ENCODE measurements at places on chromosomes 16 and 17. TPM values are rescaled to one million over a fixed set of nuclear protein-coding genes. Genes with fewer than 3 reads are reported as not detected.

DNA sequence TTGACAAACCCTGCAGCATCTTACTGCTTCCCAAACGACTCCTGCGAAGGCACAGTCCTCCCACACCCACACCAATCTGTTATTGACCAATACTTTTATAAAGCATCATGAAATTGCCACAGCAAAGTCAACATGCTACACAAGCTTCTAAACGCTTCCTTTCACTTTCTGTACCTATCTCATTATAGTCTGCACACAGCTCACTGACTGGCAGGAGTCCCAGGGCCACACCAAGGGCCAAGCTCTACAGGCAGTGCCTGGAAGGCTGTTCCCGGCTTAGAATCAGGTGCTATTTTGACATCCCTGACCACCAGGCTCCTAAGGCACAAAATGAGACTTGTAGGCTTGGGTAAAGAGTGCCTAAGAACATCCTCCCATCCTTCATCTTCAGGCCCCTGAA lies 39.5 kb downstream of the USP7 start:
- H3K36me3 ChIP-seq: peaks cover 32% of the 10 kb centered on the region

DNA sequence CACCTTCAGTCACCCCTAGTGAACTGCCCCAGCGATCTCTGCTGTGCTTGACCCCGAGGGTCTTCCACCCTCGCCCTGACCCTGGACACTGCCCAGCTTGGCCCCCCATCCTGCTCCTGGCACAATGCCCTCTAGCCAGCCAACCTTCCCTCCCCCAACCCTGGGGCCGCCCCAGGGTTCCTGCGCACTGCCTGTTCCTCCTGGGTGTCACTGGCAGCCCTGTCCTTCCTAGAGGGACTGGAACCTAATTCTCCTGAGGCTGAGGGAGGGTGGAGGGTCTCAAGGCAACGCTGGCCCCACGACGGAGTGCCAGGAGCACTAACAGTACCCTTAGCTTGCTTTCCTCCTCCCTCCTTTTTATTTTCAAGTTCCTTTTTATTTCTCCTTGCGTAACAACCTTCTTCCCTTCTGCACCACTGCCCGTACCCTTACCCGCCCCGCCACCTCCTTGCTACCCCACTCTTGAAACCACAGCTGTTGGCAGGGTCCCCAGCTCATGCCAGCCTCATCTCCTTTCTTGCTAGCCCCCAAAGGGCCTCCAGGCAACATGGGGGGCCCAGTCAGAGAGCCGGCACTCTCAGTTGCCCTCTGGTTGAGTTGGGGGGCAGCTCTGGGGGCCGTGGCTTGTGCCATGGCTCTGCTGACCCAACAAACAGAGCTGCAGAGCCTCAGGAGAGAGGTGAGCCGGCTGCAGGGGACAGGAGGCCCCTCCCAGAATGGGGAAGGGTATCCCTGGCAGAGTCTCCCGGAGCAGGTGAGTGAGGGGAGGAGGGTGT lies at the start of gene TNFSF13:
Gene TNFSF13 (plus strand): TSS at position 207 of the 776 bp plus-strand sequence. CDS start 290 bp downstream, at position 497.
- H3K27me3 ChIP-seq: no peaks in the 10 kb centered on the region
- H3K36me3 ChIP-seq: 0 out of 2 replicates have a peak, but pooled peaks cover under 1% of the 10 kb centered on the region
- H3K4me1 ChIP-seq: peaks cover 45% of the 10 kb centered on the region

GRCh38 chr16:73997340-73997711 lies 299.3 kb upstream of the PSMD7 start:
- H3K4me3 ChIP-seq: no peak overlapping the region
- no peaks in the 10 kb centered on the region for H3K4me1 ChIP-seq
- no peaks in the 10 kb centered on the region for H3K36me3 ChIP-seq
- DNase-seq: no peak

DNA sequence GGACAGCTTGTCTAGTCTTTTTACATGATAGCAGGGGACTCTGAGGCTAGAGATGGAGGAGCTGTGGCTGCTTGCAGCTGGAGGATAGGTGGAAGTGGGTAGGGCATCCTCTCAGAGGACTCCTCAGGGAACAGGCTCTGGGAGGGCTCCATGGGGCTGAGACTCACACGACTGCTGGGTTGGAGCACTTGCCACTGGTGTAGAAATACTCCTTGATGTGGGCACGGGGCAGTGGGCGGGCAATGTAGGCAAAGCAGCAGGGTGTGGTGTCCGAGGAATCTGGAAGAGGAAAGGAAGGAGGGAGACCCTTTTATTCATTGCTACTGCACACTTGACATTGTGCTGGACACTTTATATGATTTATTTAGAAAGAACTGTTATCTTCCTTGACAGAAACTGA lies 1.8 kb downstream of the CCL5 start:
- DNase-seq: no peak
- no peaks in the 10 kb centered on the region for H3K36me3 ChIP-seq
- no peak overlapping the region for H3K27ac ChIP-seq
- H3K27me3 ChIP-seq: no peaks in the 10 kb centered on the region

CDYL2 gene
- 4.3 TPM for total RNA-seq

DNA sequence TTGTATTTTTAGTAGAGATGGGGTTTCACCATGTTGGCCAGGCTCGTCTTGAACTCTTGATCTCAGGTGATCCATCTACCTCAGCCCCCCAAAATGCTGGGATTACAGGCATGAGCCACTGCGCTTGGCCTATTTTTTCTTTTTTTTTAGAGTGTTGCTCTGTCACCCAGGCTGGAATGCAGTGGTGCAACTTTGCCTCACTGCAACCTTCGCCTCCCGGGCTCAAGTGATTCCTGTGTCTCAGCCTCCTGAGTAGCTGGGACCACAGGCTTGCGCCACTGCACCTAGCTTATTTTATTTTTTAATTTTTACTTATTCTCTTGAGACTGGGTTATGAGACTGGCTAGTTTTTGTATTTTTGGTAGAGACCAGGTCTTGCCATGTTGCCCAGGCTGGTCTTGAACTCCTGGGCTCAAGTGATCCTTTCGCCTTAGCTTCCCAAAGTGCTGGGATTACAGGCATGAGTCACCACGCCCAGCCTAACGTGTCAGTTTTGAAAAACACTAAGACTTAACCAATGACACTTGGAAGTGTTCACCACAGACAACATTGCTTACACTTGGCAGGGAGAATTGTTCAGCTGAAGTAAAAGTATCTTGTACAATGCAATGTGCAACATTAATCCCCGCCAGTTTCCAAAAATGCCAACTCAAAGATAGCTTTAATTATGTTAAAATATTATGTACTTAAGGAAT lies 26.9 kb downstream of the ATAD5 start:
- no peak overlapping the region for H3K4me3 ChIP-seq
- H3K4me1 ChIP-seq: no peaks in the 10 kb centered on the region
- H3K27me3 ChIP-seq: no peaks in the 10 kb centered on the region
- DNase-seq: no peak
- H3K27ac ChIP-seq: no peak overlapping the region
- H3K36me3 ChIP-seq: peaks cover 47% of the 10 kb centered on the region

DNA sequence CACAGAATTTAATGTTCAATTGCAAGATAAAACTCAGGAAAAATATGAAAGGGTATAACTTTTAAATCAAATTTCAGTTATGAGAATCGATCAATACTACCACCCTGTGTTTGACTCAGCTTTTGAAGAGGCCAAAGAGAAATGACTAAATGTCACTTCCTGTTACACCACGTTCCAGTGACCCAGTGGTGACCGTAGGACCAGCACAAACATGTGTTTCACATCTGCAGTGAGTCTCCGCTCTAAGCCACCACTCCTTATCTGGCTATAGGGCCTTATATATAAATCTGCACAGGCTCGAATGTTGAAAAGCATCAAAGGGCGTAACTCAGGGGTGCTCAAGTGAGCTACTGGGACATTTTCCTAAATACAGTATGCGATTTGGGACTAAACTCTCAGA lies 36.1 kb downstream of the CYB5D2 start:
- no peaks in the 10 kb centered on the region for H3K4me1 ChIP-seq
- no peak overlapping the region for H3K4me3 ChIP-seq
- DNase-seq: no peak
- H3K36me3 ChIP-seq: peaks cover 57% of the 10 kb centered on the region
- no peaks in the 10 kb centered on the region for H3K27me3 ChIP-seq

- H3K36me3 ChIP-seq: no peaks in the 10 kb centered on the region
- no peak overlapping the region for H3K27ac ChIP-seq
- no peak for DNase-seq
- H3K27me3 ChIP-seq: no peaks in the 10 kb centered on the region
Measured at GRCh38 chr16:80791411-80791810, 13.0 kb downstream of the CDYL2 start.

DNA sequence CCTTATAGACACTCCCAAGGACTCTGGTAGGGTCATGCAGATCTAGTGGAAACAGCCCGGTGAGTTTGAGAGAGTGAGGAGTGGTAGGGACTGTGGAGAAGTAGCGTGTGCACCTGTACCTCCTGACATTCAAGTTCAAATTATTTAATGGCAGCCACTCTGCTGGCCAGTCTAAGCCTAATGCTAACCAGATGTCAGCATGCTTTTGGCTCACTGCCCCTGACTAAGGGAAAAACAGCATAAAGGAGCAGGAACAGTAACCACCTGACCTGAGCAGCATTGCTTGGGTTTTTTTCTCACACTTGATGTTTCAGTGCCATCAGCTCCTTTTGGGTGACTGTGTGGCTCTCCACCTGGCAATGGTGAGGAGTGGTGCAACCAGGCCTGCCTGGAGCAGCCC lies 23.8 kb upstream of the SLC12A3 start:
- H3K4me3 ChIP-seq: no peak overlapping the region
- DNase-seq: no peak
- no peaks in the 10 kb centered on the region for H3K27me3 ChIP-seq
- no peak overlapping the region for H3K27ac ChIP-seq
- no peaks in the 10 kb centered on the region for H3K4me1 ChIP-seq

SNX20 gene
- not detected for total RNA-seq

DNA sequence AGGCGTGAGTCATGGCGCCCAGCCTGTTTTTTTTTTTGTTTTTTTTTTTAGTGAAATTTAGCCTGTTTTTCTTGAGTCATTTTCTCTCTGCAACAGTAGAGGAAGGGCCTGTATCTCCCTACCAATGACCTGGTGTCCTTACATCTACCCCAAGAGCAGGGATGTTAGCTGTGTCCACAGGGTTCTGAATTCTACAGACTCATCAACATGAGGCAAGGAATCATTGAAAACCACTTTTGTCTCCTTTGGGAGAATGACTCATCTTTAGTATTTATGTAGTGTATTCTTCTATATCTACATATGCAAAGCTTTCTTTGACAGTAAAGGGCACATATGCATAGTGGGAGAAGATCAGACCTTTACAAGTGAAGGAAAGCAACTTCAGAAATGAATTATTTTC lies 105.3 kb downstream of the SPECC1 start:
- H3K27me3 ChIP-seq: no peaks in the 10 kb centered on the region
- no peak overlapping the region for H3K4me3 ChIP-seq
- no peaks in the 10 kb centered on the region for H3K4me1 ChIP-seq
- DNase-seq: no peak
- no peaks in the 10 kb centered on the region for H3K36me3 ChIP-seq

DNA sequence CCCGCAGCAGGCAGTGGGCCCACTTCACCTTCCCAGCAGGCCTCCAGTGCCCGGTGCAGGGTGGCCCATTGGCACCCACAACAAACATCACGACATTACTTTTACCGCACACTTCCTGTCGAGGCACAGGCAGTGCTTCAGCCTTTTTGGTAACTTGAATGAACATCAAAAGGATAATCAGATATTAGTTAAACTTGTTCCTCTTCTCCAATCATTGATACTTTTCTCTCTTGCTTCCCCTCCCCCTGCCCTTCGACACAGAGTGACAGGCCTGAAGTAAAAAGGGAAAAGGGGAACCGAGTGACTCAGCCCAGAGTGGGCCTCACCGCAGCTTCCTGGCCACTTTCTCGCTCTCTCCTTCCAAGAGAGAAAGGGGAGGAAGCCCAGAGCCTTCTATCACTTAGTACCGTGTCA lies 507.0 kb downstream of the MAF start:
- H3K4me3 ChIP-seq: no peak overlapping the region
- H3K27ac ChIP-seq: no peak overlapping the region
- no peaks in the 10 kb centered on the region for H3K27me3 ChIP-seq
- H3K36me3 ChIP-seq: no peaks in the 10 kb centered on the region

DNA sequence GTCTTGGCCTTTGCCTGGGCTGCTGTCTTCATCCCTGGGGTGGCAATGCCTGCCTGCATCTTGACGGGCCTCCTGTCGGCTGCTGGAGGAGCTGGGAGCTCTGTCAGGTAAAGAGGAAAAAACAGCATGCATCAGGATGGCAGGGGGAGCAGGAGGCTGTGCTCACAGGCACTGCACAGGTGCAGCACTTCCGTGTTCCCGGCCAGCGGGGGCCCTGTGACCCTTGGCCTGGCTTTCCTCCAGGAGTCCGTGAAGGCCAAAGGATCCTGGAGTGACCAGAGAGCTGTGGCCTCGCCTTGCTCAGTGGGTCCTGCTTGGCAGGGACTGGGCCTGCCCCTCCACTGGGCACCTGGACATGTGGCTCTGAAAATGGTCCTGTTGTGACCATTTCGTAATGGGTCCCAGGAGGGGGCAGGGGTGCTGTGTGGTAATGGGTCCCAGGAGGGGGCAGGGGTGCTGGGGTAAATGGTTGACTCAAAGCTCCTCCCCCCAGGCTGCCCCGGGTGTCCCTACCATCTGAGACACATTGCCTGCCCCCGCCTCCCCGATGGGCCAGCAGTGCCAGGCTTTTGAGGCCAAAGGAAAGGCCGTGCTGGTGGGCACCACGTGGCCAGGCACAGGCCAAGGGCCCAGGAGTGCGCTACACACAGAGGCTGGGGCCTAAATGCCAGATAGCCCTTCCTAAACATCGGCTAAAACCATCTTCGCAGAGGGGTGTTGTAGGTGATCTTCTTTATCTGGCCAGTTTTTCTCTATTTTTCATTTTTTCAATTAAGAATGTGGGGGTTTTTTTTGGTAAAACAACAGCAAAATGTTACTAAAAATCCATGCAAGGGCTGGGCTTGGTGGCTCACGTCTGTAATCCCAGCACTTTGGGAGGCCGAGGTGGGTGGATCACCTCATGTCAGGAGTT lies 4.0 kb upstream of the FASN start:
- no peaks in the 10 kb centered on the region for H3K27me3 ChIP-seq
- no peak overlapping the region for H3K27ac ChIP-seq
- no peak overlapping the region for H3K4me3 ChIP-seq
- no peaks in the 10 kb centered on the region for H3K36me3 ChIP-seq

GRCh38 chr17:46991617-46992016 lies 12.6 kb upstream of the RPRML start:
- no peak for DNase-seq
- H3K4me3 ChIP-seq: no peak overlapping the region
- H3K27me3 ChIP-seq: no peaks in the 10 kb centered on the region
- H3K27ac ChIP-seq: no peak overlapping the region
- H3K4me1 ChIP-seq: no peaks in the 10 kb centered on the region

DNA sequence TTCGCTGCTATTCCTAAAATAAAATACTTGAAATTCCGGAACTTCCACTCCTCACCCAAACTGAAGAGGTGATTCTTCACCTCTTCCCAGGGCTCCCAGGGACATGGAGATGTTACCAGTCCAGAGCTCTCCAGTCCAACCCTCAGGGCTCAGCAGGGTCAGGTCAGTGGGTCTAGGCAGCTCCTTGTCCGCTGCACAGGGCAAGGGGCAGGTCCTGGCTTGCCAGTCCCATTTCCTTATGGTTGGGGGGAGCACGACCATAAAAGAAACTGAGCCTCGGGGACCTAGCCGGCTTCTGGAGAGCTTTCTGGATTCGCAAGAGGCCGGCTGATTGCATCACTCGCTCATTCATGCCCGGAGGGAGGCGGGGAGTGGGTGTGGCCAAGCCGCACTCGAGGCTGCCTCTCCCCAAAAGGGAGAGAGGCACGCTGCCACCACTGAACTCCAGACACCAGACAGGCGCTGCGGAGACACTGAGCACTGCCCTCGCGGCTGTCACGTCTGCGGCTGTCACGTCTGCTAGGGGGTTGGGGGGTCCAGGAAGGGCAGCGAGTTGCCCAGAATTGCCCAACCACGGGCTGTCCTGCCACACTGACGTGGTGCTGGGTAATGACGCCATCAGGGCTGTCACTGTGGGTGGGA lies 15.8 kb downstream of the SLC7A5 start:
- peak; percentile 90 for DNase-seq
- peak overlapping the region; percentile 29 for H3K4me3 ChIP-seq
- H3K27ac ChIP-seq: peak overlapping the region; percentile 94
- peaks cover 45% of the 10 kb centered on the region for H3K4me1 ChIP-seq
- H3K36me3 ChIP-seq: peaks cover 12% of the 10 kb centered on the region

MYLK3 gene
- 0.63 TPM for total RNA-seq
